ENCODE measurements at places on chromosomes 4 and X.

DNA sequence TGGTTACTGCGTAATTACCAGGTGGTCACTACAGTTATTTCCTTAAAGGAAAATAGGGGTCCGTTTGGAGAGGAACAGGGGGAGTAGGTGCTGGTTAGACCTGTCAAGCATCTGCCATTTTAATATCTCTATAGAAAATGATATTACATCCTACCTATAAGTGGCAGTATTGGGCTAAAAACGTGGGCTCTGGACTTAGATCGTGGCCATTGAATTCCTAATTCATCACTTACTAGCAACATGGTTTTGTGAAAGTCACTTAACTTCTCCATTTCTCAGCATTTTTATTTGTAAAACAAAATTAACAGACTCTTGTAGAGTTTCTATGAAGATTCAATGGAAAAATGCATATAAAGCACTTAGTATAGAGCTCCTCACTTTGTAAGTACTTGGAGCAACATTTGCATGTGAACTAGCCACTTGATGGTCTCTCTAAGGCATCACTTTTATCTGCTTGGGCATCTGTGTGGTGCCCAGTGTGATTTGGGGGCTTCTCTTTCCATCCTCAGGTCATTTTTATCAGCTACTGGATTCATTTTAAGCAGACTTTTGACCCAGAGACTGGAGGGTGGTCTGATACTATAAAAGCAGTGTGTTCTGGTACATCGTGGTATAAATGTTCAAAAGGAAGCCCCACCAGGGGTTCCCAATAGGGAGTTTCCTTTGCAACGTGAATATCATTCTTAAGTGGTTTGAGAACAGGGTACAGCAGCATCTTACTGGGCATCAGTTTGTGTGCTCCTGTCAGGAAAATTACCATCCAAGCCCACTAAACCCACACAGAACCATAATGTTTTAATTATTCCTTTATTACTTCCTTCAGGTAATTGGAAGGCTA, 42.7 kb upstream of the RASSF6 start:
- peak; percentile 61 for DNase-seq

DNA sequence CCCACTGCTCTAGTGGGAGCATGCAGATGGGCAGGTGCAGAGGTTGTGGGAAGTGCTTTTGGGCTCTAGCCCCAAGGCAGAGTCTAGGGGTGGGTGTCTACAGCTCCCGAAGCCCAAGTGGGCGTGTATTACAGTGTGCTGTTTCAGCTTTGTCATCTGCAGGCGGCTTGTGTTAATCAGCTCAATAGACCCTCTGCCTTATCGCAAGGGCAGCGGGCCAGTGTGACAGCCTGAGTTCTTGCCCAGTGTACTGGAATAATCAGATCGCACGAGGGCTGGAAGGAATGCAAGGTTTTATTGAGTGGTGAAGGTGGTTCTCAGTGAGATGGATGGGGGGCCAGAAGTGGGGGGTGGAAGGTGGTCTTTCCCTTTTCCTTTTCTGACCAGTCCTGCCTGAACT, 529.4 kb upstream of the AMOT start:
- DNase-seq, result no peak

GRCh38 chrX:24024819-24025740, 1.9 kb downstream of the KLHL15 start:
- DNase-seq, result peak; percentile 70

DNA sequence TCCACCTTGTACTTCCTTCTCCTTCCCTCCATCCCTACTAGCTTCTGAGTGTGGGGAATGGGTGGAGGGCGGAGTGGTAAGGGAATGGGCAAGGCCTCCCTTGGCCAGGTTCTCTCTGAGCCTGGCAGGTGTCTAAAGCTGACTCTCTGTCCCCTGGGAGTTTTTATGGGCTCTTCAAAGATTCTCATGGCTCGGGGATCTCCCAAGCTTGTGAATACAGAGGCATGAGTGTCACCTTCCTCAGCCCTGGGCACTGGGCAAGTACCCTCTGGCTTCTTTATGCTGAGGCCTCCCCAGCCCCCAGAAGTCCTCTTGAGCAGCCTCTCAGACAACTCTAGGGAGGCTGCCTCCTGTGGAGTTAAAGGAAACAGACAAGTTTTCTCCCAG, 32.5 kb upstream of the DDX3X start:
- no peak for DNase-seq
